K562 (cell line): ENCODE measurements at places on chromosomes 2 and 18.

DNA sequence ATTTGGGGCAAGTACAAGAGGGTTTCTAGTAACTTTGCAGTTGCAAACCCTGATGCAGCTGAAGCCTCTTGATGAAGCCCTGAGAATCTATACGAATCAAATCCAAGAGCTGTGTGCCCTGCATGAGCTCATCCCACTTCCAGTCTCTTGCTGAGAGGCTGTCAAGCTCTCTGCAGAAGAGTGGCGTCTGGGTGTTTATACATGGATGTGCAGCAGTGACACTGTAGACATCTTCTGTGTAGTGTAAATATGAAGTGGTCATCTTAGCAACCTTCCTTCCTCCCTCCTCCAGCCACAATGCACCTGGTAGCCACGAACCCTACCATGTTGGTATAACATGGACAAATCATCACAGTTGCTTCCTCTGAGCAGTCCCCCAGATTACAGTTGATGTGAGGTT, 18.4 kb upstream of the KIAA2012 start:
- no peak for DNase-seq

- no peak for DNase-seq
These were observed 288.8 kb upstream of the SIX3 start for GRCh38 chr2:44652701-44653100.

- no peak for DNase-seq
These were observed 97.2 kb downstream of the RAB3GAP1 start for GRCh38 chr2:135149251-135149650.

DNA sequence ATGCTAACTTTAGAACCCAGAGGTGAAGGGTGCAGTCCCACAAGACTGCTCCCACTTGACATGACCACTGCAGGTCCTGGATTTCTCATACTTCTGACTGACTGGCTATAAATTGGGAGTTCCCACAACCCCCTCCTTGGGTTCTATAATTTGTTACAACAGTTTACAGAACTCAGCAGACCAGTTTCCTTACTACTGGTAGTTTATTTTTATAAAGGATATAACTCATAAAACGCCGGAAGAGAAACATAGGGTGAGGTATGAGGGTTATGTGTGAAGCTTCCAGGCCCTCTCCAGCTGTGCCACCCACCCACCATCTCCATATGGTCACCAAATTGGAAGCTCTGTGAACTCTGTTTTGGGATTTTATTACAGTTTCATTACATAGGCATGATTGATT, 839.6 kb downstream of the TSN start:
- no peak for DNase-seq

GRCh38 chr2:220789961-220790360, 782.1 kb downstream of the EPHA4 start:
- DNase-seq = no peak

- DNase-seq = no peak
These were observed 495.8 kb downstream of the NRXN1 start for GRCh38 chr2:50535971-50536759.

DNA sequence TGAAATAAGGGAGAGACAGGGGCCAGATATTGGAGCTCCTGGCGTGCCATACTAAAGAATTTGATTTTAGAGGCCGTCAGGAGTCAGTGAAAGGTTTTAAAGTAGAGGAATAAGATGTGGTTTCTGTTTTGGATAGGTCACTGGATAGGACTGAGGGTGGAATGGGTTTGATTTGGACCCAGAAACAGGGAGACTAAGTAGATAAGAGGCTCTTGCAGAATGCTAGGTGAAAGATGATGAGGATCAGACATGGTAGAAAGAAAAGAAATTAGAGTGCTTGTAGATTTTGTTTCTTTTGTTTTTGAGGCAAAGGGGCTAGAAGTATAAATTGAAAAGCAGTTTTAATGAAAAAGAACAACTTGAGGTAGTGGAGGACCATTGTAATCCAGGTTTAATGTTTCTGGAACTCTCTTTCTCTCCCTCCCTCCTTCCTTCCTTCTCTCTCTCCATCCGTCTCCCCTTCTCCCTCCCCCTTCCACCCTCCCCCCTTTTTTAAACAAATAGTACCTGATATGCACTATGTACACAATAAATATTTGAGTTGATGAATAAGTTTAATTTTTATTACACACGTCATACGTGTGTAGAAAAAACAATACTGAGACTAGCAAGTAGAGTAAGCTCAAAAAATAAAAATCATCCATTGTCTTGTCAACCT, 1.9 kb downstream of the NDUFV2 start:
- DNase-seq = peak; percentile 36

DNA sequence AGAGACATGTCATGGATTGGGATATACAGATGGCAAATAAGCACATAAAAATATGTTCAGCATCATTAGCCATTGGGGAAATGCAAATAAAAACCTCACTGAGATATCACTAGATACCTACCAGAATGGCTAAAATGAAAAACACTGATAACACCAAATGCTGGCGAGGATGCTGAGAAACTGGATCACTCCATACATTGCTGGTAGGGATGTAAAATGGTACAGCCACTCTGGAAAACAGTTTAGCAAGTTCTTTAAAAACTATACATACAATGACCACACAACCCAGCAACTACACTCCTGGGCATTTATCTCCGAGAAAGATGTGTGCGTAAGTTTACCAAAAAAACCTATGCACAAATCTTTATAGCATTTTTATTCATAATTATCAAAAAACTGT, 13.9 kb downstream of the PIAS2 start:
- no peak for DNase-seq

GRCh38 chr2:232398293-232399034, 8.2 kb upstream of the ALPG start:
- no peak for DNase-seq

DNA sequence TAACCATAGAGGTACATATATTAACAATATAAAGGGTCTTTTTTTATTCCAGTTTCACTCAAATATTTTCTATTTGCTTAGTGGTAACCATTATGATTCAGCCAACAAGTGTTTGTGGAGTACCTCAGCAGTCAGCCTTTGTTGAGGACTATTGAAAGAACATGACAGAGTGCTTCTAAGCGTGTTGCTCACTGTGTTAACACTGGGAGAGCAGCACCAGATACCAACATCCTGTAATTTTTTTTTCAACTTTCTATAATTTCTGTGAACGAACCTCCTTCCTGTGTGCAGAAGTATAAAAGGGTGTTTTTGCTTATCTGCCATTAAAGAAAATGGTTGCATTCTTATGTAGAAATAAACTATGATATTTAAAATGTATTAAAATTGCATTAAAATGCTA, 239.0 kb downstream of the PHLPP1 start:
- no peak for DNase-seq

- peak; percentile 93 for DNase-seq
These were observed at the start of gene GPC1 for GRCh38 chr2:240435457-240435947. Gene GPC1, plus strand, starts transcription at chr2:240435663. Its CDS starts 256 bp downstream, at chr2:240435919.

DNA sequence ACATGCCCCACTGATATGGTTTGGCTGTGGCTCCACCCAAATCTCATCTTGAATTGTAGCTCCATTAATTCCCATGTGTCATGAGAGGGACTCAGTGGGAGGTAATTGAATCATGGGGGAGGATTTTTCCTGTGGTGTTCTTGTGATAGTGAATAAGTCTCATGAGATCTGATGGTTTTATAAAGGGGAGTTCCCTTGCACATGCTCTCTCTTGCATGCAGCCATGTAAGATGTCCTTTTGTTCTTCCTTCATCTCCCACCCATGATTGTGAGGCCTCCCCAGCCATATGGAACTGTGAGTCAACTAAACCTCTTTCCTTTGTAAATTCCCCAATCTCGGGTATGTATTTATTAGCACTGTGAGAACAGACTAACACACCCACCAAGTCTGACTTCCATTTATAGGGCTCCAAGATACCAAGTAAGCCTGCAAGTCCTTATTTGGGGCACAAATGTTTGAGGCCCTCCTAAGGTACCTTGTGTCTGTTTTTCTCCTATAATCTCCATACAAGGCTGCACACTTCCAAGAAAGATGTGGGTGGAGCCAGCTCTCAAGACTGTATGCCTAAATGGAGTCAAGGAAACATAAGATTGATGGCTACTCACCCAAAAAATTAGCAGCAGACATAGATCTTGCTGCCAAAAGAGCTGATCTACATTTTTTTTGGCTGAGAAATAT, 364.7 kb downstream of the TXNL1 start:
- DNase-seq = no peak

DNA sequence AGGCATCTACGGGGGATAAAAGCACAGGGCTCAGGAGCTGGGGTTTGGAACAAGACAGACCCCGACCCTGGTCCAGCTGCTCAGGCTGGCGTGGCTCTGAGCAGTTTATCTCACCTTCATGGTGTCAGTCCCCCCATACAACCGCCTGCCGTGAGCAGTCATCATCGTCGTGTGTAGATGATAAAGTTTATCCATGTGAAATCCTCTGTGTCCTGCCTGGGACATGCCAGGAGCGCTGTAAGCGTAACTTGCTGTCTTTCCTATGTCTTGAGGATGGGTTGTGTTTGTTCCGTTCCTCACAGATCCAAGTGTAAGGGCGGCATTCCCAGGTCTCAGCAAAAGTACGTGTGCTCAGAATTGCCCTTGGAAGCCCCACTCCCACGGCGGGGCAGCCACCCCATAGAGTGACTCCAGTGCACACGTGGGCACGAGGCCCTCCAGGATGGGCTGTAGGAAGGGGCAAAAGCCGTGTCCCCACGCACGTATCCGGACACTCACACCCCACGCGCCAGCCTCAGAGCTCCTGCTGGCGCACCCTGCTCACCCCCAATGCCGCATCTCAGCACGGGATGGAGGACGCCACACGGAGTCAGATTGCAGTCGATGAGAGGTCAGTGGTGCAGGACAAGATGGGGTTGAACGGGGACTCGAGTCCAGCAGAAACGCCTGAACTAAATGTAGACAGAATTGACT, 50.9 kb downstream of the ADI1 start:
- no peak for DNase-seq

DNA sequence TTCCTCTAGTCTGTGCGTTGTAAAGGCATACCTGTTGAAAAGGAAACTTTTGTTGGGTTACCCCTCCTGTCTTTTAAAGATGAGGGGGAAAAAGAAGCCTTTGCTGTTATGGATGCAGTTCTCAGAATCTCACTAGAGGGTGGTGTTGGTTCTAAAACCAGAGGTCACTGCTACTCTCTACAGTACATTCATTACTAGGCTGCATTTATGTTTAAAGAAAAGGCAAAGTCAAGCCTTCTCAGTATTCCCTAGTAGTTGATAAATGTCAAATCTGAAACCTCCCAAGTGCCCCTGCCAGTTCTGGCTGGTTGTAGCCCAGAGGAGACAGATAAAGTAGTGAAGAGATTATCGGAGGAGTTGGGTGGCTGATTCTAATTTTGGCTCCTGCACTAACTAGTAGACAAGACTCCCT, 1.4 kb upstream of the PLCL1 start:
- peak; percentile 57 for DNase-seq

DNA sequence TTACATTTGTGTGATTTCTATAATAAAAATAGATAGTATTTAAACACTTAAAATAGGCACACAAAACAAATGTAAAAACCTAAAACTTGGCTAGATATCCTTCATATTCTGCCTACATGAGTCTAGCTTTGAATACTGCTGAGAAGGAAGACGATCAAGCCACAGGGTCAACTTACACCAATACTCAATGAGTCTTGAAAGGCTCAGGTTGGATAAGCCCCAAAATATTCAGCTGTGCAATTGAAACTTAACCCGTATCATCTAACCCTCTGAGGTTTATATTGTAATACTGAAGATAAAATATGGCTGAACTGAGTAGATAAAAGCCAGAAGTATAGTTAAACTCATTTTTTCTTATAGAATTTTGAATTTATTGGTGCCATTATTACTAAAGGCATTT, 313.0 kb upstream of the NRXN1 start:
- no peak for DNase-seq

GRCh38 chr2:105734762-105735538, 9.8 kb upstream of the NCK2 start:
- DNase-seq = no peak

DNA sequence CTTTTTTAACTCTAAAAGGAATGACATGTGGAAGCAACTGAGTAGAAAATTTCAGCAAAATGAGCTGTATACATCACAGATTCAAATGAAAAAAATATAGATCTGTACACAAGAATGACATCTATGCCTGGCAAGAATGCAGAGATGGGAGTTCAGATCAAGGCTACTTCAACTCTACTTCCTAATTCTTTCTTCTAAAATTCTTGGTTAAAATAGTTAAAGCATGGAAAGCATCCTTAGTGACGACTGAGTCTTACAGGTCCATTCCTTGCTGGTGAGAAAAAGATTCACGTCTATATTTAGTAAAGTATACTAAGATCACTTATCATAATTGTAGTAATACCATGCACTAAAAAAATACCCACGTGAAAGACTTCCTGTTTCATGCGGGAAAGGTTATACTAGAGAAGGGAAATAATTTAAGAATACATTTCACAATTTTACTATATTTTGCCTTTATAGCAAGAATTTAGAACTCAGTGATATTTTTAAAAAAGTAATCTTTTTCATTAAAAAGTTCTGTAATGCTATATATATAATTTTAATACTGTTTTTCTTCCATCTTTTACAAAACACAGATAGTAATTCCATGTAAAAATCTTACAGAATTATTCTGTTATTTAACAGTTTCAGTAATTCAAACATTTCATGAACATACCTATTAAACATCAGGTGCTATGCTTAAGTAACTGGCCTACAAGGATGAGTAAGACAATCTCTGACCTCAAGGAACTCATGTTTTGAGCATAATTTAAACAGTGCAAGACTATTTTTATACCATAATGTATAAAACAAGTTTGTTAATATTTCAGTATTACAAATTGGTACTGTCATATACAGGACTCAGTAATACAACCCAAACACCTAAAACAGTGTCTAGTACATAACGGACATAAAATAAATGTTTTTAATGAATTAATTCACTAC, 159.6 kb downstream of the BAZ2B start:
- no peak for DNase-seq

DNA sequence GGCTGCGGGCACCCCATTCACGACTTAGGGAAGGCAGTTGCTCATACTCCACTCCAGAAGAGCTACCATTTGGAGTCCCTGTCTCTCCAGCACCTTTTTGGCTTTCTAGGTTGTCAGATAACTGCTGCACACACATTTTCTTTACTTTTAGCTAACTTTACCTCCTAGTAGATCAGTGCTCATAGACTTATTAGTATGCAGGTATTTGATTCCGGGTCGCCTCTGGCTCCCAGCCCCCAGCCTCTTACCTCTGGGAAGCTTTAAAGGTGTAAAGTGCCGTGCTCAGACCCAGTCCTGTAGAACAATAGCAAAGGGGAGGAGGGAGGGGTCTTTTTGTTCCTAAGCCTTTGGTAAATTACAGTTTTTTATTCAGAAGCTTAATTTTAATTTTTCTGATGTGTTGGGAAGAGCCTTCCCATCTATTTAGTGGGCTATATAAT, 102.9 kb downstream of the SPTBN1 start:
- DNase-seq = peak; percentile 39

GRCh38 chr2:217075268-217076057, 215.6 kb upstream of the TNP1 start:
- peak; percentile 25 for DNase-seq
